ENCODE measurements at places on chromosomes 2 and 18. TPM values are rescaled to one million over a fixed set of nuclear protein-coding genes. Genes with fewer than 3 reads are reported as not detected.

- H3K27me3 ChIP-seq, result no peaks in the 10 kb centered on the region
- no peak overlapping the region for H3K4me3 ChIP-seq
- peaks cover 1% of the 10 kb centered on the region for H3K4me1 ChIP-seq
- DNase-seq, result no peak
- no peak overlapping the region for H3K27ac ChIP-seq
These were observed 4.7 kb downstream of the PLCL1 start for GRCh38 chr2:197809064-197809463.

The CRYBA2 gene
- not detected for total RNA-seq

GRCh38 chr18:53224128-53224778 is 884.3 kb downstream of the DCC start:
- no peak for DNase-seq
- no peaks in the 10 kb centered on the region for H3K27me3 ChIP-seq
- H3K36me3 ChIP-seq, result no peaks in the 10 kb centered on the region
- no peak overlapping the region for H3K4me3 ChIP-seq
- H3K27ac ChIP-seq, result no peak overlapping the region

- no peaks in the 10 kb centered on the region for H3K36me3 ChIP-seq
- DNase-seq, result no peak
- no peak overlapping the region for H3K4me3 ChIP-seq
- H3K4me1 ChIP-seq, result no peaks in the 10 kb centered on the region
These were observed 38.6 kb downstream of the PIKFYVE start for GRCh38 chr2:208304695-208305094.
